ENCODE measurements at places on chromosomes 12 and 14.

- DNase-seq: no peak
Observed at GRCh38 chr14:97779140-97779539, 982.0 kb downstream of the VRK1 start.

DNA sequence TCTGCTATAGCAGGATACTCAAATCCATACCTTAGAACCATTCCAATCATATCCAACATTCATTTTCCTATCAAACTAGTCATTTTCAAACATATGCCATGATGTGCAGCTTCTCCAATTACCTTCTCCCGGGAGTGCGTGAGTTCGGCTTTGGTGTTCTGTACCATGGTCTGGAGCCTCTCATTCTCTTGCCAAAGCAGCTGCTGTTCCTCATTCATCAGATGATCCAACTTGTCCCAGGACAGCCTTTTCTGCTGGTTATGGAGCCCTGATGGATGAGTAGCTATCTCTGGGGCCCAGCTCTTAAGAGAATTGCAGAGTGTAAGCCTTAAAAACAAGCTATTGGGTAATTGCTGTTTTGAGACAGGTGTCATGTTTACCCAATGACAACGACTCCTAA is 71.1 kb upstream of the SAV1 start:
- no peak for DNase-seq

- DNase-seq: no peak
Observed at GRCh38 chr12:124391340-124392261, 96.7 kb downstream of the RFLNA start.

- DNase-seq: no peak
Observed at GRCh38 chr12:16350682-16351081, 3.2 kb downstream of the MGST1 start.

- DNase-seq: no peak
Observed at GRCh38 chr12:57518920-57519795, 1.2 kb downstream of the DDIT3 start.

GRCh38 chr12:131759176-131759575 is 48.3 kb downstream of the SFSWAP start:
- no peak for DNase-seq

GRCh38 chr12:52245259-52245961 is 12.4 kb downstream of the KRT7 start:
- DNase-seq: no peak

GRCh38 chr12:3511760-3512159 is 20.8 kb downstream of the PRMT8 start:
- DNase-seq: no peak

DNA sequence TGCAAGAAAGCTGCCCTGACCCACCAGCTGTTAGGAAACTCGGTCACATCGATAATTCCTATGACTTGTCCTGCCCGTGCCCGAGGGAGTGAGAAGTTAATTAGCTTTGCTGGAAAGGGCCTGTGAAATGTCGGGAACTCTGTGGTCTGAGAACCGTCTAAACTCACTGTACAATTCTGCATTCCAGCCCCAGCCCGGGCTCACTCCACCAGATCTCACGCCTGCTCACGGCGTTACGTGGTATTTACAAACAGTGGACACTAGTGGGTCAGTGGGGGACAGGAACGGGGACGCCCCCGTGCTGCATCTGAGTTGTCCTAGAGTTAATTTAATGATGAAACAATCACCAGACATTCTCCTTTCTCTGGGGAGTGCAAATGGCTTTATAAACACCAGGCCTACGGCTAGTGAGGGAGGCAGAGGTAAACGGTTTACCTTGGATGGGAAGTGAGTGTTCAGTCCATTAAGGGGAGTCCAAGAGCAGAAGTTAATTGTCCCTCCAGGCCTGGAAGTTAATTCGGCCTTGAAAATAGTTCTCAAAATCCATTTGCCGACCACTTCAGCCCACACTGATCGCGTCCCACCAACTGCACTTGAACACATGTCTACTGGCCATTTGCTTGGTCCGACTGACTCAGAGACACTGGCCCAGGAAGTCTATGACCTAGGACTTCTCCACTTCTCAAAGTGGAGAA is 93.5 kb upstream of the MED13L start:
- DNase-seq: peak; percentile 75

DNA sequence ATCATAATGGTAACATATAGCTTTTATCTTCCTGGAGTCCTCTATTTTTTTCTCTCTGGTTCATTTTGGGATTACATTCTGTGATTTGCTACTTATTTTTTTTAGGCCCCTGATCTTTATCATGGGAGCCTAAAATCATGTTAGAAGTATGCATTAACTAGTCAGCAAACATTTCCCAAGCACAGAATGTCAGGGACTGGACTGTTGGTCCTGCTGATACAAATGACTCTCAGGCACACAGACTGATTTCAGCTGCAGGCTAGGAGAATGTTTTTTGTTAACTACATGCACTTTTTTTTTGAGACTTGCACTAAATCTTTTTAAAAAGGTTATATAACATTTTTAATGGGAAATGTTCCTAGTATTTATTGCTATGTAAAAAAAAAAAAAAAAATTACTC is 131.1 kb downstream of the ACSS3 start:
- DNase-seq: peak; percentile 52

- DNase-seq: no peak
Observed at GRCh38 chr14:105290621-105291346, 10.0 kb downstream of the BRF1 start.

DNA sequence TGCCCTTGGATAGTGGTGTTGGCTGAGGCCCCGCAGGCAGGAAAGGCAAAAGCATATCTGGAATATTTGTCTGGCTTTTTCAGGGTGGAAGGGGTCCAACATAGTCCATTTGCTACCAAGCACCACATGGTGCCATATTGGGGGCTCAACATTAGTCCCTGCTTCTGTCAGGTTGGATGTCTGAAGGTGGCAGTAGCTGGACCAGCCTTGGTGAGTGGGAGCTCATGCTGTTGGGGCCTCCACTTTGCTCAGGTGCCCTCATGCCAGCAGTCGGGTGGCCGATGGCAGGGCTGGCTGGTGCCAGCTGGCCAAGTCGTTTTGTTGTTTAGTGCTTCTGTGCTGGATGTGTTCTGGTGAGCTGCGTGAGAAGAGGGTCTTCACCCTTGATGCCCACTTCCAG is 135.3 kb downstream of the PAPOLA start:
- DNase-seq: no peak

DNA sequence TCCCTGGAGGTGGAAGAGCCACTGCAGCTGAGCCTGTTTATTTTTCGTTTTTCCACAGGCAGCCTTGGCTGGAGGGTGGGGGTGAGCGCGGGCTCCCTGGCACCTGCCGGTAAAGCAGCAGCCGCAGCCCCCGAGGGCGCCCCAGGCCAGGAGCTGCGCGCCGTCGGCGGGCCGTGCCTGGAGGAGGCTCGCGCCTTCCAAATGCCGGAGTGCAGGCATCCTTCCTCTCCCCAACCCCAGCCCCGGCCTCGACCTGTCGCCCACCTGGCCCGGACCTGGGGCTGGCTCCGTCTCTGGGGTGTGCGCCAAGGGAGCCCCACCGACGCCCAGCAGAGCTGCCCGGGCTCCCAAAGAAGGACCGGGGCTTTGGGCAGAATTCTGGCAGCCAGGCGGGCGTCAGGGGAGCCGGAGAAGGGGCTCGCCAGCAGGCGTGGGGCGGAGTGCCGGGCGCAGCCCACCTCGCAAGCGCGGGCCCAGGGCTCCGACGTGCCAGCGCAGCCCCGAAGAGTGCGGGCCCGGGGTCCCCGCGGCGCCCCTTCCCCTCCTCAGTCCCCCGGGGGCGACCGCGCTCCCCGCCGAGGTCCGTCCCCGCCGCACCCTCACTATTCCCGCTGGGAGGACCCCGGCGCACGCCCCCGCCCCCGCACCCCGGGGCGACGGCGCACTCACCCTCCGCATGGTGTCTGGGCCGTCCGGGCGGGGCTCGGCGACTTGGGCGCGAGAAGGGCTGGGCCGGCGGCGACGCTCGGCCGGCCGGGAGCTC is 130.3 kb downstream of the NDUFA12 start:
- DNase-seq: no peak

DNA sequence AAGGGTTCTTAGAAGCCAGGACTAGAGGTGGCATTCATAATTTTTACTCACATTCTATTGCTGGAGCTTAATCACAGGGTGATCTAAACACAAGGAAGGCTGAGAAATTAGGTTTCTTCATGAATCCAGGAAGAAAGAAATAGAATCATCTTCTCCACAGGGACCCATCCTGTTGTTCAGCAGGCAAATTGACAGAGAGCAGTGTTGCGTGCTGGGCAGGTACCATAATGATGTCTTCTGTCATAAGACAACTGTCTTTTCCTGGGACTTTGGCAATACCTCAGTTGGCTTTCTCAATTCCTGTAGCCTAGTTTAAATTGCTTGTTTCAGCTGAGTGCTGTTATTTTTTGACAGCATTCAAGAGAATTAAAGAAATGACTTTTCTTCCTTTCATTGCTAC is 468.0 kb upstream of the SYT1 start:
- DNase-seq: no peak

GRCh38 chr14:92385561-92385960 is 62.6 kb downstream of the SLC24A4 start:
- DNase-seq: no peak

DNA sequence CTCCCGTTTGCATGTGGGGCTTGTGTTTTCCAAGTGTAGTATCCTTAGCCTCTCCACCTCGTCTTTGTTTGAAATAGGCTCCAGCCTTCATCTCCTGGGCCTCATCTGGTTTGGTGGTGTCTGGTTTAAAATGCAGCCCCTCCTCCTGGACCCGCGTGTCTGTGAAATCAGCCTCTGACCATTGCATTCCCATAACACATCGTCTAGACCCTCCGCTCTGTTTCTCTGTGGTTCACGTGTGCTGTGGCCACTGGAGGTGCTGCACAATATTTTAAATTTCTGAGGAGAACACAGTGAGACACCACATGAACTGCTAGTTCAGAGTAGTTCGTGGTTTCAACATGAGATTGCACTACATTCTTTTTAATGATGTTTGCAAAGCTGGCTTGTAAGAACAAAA is 35.6 kb downstream of the UBE3B start:
- no peak for DNase-seq

DNA sequence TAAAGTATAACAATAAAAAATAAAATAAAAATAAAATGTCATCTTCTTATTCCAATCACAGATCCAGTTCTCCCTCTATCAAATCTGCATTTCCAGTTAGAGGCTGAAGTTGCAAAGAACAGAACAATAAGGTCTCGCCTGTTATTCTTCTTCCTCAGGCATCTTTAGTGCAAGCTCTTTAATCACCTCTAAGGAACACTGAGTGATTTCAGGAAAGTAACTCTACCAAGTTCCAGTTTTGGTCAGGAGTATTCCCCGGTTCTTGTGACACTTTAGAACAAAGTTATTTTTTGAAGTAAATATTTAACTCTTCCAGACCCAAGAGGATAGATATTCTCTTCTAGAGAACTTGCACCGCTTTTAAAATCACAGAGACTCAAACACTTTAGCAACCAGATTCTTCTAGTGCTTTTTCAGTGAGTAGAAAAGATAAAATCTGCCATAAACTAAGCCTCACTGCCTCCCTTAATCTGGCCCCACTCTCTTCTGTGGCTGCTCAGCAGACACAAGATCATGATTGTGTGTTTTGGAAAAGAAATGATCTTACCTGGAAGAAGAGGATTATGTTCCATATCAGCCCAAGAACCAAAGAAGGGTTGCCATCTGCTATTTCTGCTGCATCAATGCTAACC is 57.9 kb upstream of the DICER1 start:
- no peak for DNase-seq

DNA sequence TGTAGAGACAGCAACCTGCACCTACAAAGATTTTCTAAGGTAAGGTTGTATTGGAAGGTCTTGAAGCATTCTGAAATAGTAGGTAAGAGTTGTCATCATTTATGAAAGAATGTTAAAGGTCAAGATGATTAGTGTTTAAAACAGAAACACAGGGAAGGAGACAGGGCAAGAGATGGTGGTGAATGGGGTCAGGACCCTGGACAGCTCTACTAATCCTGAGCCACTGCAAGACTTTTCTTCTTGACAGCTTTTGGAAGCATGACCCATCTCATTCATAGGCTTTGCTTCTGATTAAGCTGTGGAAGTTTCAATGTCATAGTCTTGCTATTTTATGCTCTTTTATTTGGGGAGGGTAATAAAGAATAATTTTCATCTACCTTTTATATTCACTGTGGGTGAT is 75.5 kb upstream of the CAND1 start:
- no peak for DNase-seq

DNA sequence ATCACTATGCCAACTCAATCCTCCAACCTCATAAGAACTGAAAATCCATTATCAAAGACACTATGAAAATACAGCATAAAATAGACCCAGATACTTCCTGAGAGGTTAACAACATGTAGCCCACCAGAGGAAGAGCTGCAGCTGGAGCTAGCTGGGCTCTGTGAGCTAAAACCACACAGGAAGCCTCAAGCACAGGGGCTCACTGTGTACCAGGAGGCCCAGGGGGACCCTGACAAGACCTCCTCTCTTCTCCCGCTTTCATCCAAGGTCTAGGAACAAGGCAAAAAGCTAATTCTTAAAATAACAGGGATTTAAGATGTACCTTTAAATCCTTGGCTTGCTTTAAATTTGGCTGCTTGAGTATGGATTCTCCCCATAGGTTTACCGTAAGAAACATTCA is 53.6 kb downstream of the EIF2S3B start:
- DNase-seq: no peak

DNA sequence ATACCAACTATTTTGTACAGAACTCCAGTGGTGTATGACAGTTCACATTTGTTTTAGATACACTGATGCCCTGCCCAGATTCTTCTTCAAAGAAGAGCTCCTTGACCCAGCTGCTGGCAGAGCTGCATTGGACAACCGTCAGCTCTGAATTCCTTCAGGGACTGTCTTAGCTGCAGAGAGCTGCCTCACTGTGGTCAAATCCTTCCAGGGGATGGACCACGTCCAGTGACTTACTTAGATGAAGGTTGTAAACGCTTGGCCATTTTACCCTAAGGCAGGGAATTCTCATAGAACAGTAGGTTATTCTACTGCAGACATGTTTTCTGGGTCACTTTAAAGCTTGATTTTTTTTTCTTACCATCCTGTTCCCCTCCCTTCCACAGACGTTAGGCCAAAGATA is 905.0 kb upstream of the ATXN7L3B start:
- no peak for DNase-seq

DNA sequence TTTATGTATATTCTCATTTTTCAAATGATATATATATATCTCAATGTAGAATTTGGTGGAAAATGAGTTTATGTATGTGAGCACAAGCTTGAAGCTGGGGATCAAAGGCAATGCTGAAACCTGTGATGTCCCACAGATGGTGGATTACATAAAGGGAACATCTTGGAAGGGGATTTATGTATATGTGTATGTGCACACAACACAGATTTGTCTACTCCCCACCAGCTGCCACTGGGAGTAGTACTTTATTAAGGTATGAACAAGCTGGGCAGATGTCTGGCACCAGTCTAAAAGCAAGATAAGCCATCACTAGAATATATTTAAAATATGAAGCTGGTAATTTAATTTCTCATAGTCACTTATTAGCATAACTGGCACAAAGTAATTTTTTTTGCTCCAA is 895.6 kb downstream of the SLC6A15 start:
- DNase-seq: no peak

- no peak for DNase-seq
Observed at GRCh38 chr14:94388384-94389103, at the start of gene SERPINA1. TSS of gene SERPINA1 (minus strand) at chr14:94388602. CDS start at chr14:94383237, 5,365 bp downstream.

GRCh38 chr12:53268630-53269562 is 797 bp downstream of the ESPL1 start:
- no peak for DNase-seq

- no peak for DNase-seq
Observed at GRCh38 chr12:116916714-116917114, 6.0 kb downstream of the FBXW8 start.

- DNase-seq: no peak
Observed at GRCh38 chr12:3405821-3406220, 85.2 kb upstream of the PRMT8 start.

Measured in SK-N-DZ (cell line).